ENCODE measurements at places on chromosomes 2 and 18. TPM values are rescaled to one million over a fixed set of nuclear protein-coding genes. Genes with fewer than 3 reads are reported as not detected.

C18orf32 gene
- total RNA-seq, result 25.8 TPM

POTEI gene
- not detected for total RNA-seq

PRR30 gene
- not detected for total RNA-seq

IL37 gene
- total RNA-seq, result not detected

NEU2 gene
- total RNA-seq, result not detected

DNAJB2 gene
- 57.4 TPM for total RNA-seq

CCDC148 gene
- total RNA-seq, result 0.39 TPM

APLF gene
- total RNA-seq, result 0.54 TPM

KCNIP3 gene
- total RNA-seq, result 2.4 TPM

SULT1C4 gene
- not detected for total RNA-seq

IL18RAP gene
- not detected for total RNA-seq

CYTIP gene
- not detected for total RNA-seq

GRHL1 gene
- total RNA-seq, result 1.2 TPM

CYP26B1 gene
- total RNA-seq, result 18.3 TPM

GALNT5 gene
- 2.8 TPM for total RNA-seq

DNMT3A gene
- total RNA-seq, result 9.6 TPM

TMEM200C gene
- total RNA-seq, result not detected

UPP2 gene
- not detected for total RNA-seq

ACVR1C gene
- total RNA-seq, result 0.02 TPM

Measured in A549 treated with CORT108297 at 1 μM for 4 hours (cell line).